Fibroblast of skin of right quadriceps (primary cell): ENCODE measurements at places on chromosomes 11 and 22.
A peak's percentile ranks its signal among the peaks of the same experiment; 100 is the strongest.

DNA sequence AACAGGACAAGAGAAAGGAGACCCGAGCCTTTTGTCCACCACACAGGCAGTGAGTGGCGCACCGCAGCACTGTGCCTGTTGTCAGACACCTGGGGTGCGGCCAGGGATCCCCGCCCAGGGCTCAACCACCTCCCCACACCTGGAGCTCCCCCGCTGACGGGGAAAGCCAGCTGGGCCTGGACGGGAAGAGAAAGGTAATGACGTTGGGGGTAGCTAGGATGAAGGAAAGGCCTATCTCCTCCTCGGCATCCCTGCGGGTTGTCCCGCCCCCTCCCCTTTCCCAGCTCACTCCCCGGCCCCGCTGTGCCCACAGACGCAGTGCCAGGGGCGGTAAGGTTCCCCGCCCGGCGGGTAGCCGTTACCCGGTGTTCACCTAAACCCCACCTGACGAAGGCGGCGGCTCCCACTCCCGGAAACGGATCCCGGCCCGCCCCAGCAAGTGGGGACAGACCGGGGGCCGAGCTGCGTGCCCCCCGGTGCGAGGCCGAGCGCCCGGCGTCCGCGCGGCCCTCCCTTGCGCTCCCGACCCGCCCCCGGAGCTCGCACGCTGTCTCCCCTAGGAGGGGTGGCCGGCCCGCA, 495 bp downstream of the HYOU1 start:
- DNase-seq: no peak

GRCh38 chr11:5593146-5593545, 3.3 kb upstream of the TRIM6 start:
- DNase-seq: no peak

- DNase-seq: no peak
Observed at GRCh38 chr11:8040921-8041285, 40.1 kb upstream of the TUB start.

- no peak for DNase-seq
Observed at GRCh38 chr22:30140414-30140813, 60.1 kb downstream of the HORMAD2 start.

GRCh38 chr22:17945888-17946648, 78.3 kb downstream of the MICAL3 start:
- no peak for DNase-seq

DNA sequence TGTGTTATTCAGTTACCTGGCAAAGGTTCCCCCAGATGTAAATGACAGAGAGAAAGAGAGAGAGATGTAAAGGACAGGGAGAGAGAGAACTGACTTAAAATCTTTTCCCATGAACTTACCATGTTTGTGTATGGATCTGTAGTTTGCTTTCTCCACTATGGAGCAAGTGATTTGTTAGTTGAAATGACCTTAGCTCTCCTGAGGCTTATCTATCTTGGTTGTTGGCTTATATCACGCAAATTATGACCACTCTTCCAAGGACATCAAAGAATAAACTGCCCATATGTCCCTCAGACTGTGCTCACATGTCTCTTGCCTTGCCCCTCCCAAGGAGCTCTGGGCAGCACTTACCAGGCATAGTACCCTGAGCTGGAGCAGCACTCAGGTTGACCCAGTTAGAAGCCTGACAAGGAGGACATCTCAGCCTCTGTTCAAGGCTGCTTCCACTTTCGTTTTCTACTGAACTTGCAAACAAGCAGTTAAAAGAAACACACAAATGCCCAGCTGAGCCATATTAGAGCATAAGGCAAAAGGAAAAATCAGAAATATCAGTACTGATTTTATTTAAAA, 95.3 kb upstream of the RCN1 start:
- DNase-seq: no peak

GRCh38 chr22:26426924-26427323, 2.1 kb upstream of the ASPHD2 start:
- no peak for DNase-seq

DNA sequence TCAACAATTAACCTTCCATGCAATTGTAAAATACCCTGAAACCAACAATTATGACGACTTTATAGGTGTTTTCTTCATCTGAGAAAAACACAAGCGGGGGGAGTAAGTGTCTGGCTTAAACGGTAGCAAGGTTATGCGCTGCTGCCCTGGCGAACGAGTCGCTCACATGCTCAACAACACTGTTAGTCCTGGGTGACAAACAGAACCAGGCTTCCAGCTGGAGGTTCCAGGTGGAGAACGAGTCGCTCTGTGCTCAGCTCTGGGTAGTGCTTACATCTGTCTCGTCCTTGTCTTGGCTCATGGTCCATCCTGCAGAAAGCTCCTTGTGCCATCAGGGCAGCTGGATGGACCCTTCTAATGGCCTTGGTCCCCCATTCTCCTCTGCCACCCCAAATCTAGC, 48.2 kb downstream of the PC start:
- DNase-seq: no peak

- no peak for DNase-seq
Observed at GRCh38 chr11:86610559-86611341, 61.7 kb downstream of the ME3 start.

DNA sequence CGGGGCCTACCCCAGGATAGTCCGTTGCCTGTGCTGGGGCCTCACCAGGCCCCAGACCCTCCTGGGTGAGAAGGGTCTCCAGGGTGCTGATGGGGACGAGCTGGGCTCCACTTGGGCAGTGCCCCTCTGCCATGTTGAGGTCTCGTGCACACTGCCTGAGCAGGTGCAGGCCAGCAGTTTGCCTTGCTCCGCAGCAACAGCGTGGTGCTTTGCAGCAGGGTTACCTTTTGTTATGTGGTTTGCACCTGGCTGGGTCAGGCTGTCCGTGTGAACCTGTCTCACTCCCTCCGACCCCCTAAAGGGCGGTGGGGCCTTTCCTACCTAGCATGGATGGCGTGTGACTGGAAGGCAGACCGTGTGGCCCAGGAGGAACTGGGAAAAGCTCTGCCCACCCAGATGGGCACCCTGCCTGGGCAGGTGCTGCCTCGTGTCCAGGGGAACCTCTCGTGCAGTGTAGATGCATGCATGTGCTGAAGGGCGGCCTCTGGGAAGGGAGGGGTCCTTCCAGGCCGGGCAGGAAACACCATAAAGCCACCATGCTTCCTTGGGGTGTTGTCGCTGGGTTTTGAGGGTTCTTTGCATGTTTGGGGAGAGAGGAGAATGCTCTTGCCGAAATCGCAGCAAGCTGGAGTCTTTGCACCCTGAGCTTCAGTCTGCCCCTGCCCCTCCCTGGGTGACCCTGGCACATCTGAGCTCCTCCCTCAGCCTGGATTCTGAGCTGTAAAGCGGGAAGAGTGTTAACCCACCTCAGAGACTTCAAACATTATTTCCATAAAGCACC, 75.4 kb upstream of the PPARA start:
- DNase-seq: no peak

DNA sequence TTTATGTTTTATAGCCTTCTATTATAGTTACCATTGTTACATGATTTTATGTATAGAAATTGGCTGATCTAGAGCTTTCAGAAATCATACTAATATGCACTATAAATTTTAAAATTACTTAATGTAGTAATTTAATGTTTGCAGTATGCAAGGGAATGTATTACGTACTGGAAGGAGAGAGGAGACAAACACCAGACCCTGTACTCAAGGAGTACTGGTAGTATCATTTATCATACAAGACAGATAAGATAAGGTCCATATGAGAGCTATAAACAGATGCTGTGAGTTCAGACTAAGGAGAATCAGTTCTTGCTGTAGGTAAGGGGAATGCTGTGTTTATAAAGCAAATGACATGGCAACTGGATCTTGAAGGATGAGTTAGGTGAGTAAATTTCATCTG, 765 bp downstream of the BCO2 start:
- no peak for DNase-seq

DNA sequence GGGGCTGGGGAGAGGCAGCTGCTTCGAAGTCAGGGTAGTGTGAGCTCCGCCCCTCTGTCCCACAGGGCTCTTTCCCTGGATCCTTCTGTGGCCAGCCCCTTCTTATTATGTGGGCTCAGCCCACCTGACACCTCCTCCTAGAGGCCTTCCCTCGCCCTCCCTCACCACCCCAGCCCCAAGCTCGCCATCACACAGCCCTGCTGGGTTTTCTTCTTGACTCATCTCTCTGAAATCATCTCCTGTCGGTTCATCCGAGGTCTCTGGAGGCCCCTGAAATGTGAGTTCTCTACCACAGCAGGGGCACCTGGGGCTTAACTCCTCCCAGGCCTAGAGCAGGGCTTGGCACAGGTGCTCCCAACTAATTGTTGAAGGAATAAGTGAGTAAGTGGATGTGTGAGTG, 65.2 kb downstream of the CACNA1I start:
- DNase-seq: peak; percentile 24

- DNase-seq: no peak
Observed at GRCh38 chr11:36350137-36350513, 54.0 kb downstream of the PRR5L start.

- DNase-seq: no peak
Observed at GRCh38 chr22:50360578-50360977, 17.5 kb downstream of the PPP6R2 start.
